Hematopoietic multipotent progenitor cell treated with erythropoietin and hydrocortisone succinate and interleukin-3 and kit ligand, for 6 days (in vitro differentiated cells): ENCODE measurements at places on chromosomes 1 and 21.

DNA sequence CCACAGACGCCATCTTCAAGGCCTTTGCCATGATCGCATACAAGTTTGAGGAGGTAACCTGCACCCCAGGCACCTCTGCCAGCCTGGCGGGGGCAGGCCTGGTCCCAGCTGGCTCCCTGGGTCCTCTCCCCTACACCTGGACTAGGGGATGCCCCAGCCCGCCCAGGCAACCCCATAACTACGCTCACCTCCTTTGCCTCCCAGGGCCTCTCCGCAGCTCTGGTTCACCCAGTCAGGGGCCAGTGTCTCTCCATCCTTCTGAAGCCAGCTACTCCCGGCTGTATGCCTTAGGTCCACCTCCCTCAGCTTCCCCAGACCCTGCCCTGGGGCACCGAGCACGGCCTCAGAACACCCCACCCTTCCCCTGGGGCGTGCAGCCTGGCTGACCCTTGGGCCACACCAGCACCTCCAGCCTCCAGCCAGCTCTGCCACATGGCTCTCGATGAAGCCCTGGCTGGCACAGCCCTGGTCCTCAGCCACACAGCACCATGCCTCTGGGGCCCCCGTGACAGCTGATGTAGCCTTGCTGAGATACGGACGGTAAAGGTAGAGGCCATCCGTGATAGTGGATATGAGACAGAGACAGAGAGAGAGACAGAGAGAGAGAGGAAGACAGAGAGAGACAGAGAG is 80.4 kb upstream of the COL6A1 start:
- DNase-seq = no peak

DNA sequence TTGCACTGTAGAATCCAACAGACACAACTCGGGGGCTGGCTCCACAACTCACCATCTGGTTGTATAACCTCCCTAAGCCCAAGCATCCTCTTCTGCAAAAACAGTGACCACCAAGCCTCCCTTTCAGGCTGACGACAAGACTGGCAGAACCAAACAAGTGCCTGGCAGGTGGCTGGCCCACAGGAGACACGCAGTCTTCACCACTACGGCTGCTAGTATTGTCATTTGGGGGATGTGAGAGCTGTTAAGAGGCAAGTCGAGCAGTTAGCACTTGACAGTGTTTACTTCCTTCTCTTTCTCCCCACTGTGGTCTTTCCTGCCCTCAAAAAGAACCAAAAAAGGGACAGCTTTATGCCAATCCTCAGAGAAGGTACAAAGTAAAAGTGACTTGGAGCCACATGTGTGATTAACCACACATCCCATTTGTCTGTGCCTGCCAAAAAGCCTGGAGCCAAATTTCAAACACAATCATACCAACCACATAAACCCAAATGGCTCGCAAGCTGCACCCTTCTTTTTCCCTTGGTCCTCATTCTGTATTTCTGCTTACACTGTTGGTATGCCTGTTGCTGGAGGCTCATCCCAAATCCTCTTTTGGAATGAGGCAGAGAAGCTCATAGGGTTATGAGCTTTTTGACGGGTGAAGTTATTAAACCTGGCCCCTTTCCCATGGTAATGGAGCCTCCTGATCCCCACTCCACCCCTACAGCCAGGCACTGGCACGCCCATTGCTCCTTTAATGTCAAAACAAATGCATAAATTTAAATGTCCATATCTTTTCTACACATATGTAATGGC is 94.1 kb downstream of the TGFBR3 start:
- no peak for DNase-seq

GRCh38 chr1:40844079-40844478 is 18.1 kb downstream of the CITED4 start:
- no peak for DNase-seq

- no peak for DNase-seq
Measured at GRCh38 chr21:42089093-42089631, 18.0 kb downstream of the UMODL1 start.

DNA sequence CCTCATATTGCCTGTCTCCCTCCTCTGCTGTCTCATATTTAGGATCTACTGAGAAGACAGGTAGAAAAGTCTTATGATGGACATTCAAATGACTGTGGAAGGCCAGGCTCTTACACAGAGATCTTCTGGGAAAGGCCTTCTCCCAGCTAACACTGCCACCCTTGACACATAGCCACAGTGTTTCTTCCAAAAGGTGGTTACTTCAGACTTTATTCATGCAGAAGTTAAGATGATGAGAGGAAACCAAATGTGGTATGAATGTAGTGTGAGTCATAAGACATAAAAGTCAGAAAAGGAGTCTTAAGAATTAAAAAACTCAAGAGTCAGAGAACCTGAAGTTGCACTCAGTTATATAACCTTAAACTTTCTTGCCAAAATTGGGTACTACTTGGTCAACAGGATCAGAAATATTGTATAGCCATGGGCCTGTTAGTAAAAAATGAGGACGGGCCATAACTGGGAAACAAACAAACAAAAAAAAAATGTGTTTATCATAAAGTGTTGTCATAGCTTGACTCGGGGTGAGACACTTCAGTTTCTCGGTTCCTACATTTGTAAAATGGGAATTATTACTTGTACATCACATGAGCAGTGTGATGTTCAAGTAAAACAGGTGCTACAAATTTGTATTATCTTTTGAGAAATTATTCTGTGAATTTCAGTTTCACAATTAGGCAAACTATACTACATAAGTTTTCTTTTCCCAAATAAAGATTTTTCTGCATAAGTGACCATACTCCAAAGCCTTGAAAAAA is 1.2 kb upstream of the DENND1B start:
- DNase-seq = peak; percentile 44
